ENCODE measurements at places on chromosomes 7 and 10.

- DNase-seq = no peak
These were observed 344.1 kb upstream of the HPS1 start for GRCh38 chr10:98790817-98791216.

DNA sequence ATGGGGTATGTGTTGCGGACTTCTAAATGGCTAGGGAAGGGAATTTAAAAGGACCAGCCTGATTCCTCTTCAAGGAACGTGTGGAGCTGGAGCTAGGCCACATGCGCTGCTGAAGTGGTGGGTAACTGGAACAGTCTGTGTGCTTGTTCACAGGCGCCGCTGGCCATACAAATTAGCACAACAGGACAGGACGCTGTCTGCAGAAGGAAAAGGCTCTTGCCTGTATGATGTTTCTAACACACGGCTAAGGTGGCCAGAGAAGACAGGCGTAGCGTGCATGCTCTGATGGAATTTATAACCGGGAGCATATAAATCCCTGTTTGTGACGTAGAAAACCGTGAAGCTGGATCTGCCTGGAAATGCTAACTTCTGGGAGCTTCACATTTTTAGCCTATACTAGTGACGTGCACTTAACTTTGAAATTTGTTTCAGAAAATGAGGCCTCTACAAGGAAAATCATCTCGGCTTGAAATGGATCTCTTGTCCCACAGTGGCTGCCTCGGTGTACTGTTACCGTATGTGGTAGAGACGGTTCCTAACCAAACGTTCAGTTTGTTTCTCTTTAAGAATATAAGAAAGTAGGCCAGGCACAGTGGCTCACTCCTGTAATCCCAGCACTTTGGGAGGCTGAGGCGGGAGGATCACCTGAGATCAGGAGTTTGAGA is 569.4 kb downstream of the PTPRN2 start:
- DNase-seq = no peak

GRCh38 chr7:93092757-93093370 is 24.9 kb downstream of the SAMD9 start:
- no peak for DNase-seq

DNA sequence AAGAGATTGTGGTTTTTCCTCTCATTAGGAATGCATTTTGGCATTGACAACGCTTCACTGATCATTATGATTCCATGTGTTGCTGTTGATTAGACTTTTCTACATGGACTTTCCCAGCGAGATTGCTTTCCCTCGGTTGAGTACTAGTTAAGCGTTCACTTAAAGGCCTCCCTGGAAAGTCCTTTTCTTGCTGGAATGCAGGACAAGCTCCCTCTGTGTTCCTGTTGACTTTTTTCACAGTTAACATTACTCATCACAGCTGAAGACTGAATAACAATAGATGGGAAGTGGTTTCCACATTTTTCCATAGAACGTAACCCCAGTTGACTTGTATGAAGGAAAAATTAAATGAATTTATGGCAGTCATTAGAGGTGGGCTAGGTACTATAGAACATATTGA is 2.6 kb upstream of the CAV1 start:
- DNase-seq = no peak

DNA sequence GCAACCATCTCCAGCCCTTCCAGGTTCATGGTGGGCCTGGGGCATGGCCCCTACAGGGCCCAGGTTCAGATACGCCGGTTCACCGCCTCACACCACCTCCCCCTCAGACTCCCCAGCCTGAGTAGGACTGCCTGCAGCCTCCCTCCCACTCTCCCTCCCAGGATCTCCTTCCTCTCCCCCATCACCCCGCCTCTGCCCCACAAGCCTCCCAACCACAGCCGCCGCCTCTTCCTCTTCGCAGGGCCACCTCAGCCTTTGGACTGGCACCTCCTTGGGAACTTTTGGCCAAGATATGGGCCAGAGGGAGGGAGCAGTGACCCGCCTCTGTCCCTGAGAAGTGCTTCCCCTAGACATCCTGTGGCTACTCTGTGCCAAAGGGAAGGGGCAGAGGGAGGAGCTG is 9.3 kb downstream of the KCNIP2 start:
- peak; percentile 28 for DNase-seq

DNA sequence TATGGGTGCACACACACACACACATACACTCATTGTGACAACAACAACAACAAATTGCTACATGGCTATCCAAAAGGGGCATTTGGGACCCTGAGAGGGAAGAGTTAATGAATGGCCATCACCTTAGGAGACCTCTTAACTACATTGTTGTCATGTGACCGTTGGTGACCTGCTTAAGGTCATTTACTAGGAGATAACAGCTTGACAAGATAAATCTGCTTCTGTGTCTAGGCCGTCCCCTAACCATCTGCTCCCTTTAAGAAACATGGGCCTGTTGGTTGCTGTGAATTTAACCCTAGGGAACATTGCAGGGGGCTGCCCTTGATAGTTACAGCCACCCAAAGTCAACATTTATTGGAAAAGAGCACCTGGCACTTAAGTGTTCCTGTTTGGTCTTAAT is 29.7 kb downstream of the C1QL3 start:
- DNase-seq = no peak

DNA sequence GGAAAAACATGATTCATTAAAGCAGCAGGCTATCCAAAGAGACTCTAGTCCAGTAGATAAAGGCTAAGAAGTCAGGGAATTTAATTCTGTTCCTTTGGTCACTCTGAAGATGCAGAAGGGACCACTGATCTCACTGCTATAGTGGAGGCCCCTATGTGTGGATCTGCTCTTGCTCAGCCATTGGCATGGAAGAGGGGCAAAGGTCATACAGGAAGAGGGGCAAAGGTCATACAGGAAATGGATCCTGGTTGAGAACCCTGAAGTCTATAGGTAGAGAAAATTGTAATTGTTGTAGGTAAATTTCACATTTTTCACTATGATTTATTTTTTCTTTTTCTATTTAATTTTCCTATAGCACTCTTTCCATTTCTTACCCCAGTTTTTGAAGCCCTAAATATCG is 21.6 kb downstream of the OR2AE1 start:
- no peak for DNase-seq

DNA sequence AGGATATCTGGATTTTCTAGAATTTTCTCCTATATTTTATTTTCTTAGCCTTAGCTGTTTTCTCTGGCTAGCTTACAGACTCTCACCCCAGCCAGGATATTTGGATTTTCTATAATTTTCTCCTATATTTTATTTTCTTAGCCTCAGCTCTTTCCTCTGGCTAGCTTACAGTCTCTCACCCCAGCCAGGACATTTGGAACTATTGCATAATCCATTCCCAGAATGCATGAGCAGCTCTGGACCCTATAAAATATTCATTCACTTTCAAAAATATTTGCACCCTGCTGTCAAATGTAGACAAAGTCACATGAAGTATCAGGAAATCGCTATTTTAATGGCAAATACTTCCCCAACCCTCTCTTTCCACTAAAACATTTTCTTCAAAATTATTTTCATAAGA is 298.9 kb downstream of the DNAJB6 start:
- DNase-seq = no peak

GRCh38 chr7:69599286-69599954 is 1.1 kb downstream of the AUTS2 start:
- DNase-seq = no peak

GRCh38 chr7:81761821-81762220 is 8.0 kb downstream of the HGF start:
- no peak for DNase-seq

- DNase-seq = no peak
These were observed 497.3 kb downstream of the SORCS3 start for GRCh38 chr10:105138358-105138757.

- DNase-seq = no peak
These were observed 49.5 kb downstream of the SMURF1 start for GRCh38 chr7:99094401-99094800.

GRCh38 chr7:75572396-75572795 is 80.3 kb downstream of the SPDYE5 start:
- DNase-seq = no peak

DNA sequence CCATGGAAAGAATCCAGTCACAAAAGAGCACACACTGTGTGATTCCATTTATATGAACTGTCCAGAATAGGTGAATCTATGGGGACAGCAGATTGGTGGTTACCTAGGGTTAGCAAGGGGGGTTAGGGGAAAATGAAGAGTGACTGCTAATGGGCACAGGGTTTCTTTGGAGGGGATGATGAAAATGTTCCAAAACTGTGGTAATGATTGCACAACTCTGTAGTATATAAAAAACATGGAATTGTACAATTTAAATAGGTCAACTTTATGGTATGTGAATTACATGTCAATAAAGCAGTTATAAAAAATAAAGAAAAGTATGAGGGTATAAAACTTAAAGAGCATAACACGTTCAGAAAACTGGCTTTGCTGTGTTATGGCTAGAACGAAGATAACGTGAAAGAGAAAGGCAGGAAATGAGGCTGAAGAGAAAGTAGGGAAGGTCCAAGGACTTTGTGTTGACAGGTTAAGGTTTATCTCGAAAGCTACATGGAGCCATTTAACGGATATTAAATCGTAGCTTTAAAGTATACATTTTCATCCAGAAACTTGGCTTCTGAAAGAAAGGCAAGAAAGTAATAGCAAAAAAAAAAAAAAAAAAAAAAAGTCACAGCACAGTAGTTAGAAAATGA is 26.4 kb upstream of the MSS51 start:
- DNase-seq = no peak

DNA sequence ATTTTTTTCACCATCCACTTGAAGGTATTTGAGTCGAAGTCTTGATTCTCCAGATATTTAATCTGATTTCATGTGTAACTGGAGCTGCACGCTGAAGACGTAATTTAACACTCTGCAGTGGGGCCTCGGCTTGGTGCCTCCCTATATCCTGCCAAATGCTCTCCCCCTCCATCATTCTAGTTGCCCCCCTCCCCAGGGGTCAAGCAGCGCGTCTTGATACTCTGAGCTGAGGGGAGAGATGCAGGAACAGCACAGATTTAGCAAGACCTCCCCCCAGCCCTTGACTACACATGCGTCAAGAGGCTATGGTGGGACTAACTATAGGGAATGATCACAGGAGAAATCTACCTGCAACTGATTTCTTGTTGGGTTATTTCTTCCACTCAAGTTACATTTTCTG is 85.8 kb downstream of the PRPF18 start:
- no peak for DNase-seq

- DNase-seq = peak; percentile 38
These were observed at the start of gene MKX for GRCh38 chr10:27745732-27746396. Gene MKX, minus strand, starts transcription at chr10:27745819. Its CDS starts 2,404 bp downstream, at chr10:27743415.

- no peak for DNase-seq
These were observed 67.2 kb downstream of the ADD3 start for GRCh38 chr10:110074758-110075671.

- DNase-seq = no peak
These were observed 45.4 kb upstream of the NAMPT start for GRCh38 chr7:106329971-106330733.

DNA sequence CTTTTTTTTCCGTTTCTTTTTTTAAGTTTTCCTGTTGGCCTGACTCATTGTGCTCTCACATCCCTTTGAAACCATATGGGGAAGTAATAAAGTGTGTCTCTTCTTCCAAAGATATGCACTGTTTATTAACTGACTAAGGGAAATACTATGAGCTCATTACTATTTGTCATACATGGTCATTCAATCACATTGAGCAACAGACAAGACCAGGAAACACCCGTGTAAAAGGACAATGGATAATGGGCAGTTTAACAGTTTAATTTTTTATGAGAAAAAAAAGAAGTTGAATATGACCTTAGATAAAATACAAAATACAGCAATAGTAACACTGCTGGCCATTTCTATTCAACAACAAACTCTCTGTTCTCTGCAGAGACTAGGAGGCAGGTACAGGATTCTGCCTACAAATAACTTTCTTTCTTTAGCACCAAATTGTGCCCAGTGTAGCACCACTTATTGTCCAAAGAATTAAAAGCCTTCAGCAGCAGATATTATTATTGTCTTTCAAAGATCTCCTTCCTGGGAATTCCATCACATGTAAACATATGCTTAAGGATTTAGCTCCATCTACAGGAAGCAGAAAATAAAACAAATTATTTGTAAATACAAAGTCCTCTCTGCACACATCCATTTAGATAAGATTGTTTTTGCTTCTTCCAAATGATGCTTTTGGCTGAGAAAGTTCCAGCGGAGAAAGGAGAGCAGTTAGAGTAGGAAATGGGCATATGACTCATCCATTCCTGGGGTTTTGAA is 55.0 kb upstream of the AKR1E2 start:
- no peak for DNase-seq

DNA sequence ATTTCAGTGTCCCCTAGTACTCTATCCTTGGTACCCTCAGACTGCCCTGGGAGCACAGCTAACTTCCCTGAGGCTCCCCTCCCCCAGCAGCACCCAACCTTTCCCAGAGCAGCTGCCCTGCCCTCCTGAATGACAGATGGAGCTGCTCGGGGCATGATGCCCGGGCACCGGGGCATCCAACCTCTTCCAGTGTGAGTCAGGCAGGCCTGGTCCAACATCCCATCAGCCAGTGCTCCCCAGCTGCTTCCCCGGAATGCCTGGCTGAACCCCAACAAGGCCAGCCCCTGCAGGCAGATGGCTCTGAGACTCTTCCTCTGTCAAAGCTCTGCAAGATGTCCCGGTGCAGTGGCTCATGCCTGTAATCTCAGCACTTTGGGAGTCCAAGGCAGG is 11.9 kb upstream of the TSPAN15 start:
- no peak for DNase-seq

- no peak for DNase-seq
These were observed 11.5 kb upstream of the SUPV3L1 start for GRCh38 chr10:69168493-69168892.

DNA sequence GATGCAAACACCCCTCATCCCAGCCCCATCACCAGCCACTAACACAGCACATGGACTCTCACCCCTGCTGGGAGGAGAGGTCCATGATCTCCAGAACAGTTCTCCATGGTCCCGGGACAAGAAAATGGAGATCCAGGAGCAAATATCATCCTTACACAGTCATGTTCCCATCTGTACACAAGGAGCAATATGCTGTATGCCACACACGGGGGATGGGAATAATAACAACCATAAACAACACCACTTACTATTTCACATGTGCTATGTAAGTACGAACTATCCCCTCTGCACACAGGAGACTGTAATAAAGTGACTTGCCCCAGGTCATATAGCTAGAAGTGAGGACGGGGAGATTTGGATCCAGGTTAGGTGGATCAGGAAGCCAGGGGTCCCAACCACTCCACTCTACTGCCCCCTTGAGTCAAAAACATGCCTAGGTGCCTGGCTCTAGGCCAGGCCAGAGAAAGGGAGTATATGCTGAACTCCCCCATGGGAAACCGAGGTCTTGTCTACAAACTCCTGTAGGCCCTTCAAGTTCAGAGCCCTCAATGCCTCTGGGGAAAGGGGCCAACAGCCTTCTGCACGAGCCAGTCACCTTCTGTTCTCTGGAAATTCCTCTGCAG is 34.1 kb downstream of the LRRC20 start:
- DNase-seq = no peak

- no peak for DNase-seq
These were observed 368.2 kb downstream of the CCSER2 start for GRCh38 chr10:84696610-84697009.

- no peak for DNase-seq
These were observed 13.6 kb upstream of the KAZALD1 start for GRCh38 chr10:101047961-101048892.

DNA sequence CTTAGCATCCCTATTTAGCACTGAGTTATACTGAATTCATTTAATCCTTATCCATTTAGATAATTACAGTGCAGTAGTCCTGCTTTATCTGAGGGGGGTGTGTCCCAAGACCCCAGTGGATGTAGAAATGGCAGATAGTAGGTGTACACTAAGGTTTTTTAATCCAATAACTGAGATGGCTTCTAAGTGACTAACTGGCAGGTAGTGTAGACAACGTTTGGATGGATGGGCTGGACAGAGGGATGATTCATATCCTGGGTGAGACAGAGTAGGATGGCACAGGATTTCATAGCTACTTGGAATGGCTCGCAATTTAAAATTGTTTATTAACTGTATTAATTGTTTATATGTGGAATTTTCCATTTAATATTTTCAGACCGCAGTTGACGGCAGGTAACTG is 295.6 kb downstream of the CCDC3 start:
- no peak for DNase-seq

All from activated naive CD4-positive, alpha-beta T cell treated with Interleukin-2 at 50 U/mL for 16 hours (primary cell).